ENCODE measurements at places on chromosomes 3 and 15. TPM values are rescaled to one million over a fixed set of nuclear protein-coding genes. Genes with fewer than 3 reads are reported as not detected.

GRCh38 chr3:52248165-52248541 lies 2.6 kb downstream of the PPM1M start:
- no peak overlapping the region for H3K27ac ChIP-seq
- peaks cover 54% of the 10 kb centered on the region for H3K36me3 ChIP-seq
- H3K27me3 ChIP-seq = no peaks in the 10 kb centered on the region
- DNase-seq = no peak

DNA sequence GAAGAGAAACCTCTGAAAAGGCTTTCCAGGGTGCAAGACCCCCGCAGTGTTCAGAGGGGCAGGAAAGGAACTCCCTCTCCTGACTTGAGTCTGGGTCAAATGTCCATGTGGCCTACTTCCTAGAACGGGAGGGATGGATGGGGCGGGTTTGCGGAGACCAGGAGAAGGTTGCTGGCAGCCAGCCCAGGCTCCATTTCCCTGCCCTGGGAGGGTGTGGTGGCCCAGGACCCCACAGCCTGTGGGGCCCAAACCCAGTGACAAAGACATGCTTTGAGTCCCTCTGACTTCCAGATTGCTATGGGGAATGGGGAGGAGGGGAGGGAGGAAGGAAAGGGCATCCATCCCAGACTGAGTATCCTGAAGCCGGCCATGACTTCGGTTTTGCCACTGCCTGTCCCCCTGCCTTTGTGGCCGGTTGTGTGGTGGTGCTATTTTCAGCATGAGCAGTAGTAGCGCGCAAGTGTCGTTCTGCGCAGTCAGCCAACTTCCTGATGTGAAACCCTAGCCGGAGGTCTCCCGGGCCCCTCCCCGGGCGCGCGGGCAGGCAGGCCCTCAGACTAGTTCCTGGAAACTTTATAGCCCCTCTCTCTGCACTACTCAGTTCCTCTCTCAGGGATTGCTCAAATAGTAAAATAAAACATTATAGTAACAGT lies 24.4 kb downstream of the MAGEF1 start:
- H3K4me3 ChIP-seq = no peak overlapping the region
- H3K36me3 ChIP-seq = no peaks in the 10 kb centered on the region
- H3K4me1 ChIP-seq = peaks cover 56% of the 10 kb centered on the region

GRCh38 chr3:53694046-53694445 lies 152.2 kb downstream of the CHDH start:
- H3K27me3 ChIP-seq = no peaks in the 10 kb centered on the region
- no peak overlapping the region for H3K27ac ChIP-seq
- no peak for DNase-seq
- H3K36me3 ChIP-seq = no peaks in the 10 kb centered on the region
- no peak overlapping the region for H3K4me3 ChIP-seq
- H3K4me1 ChIP-seq = no peaks in the 10 kb centered on the region

- H3K27me3 ChIP-seq = peaks cover 6% of the 10 kb centered on the region
- H3K4me3 ChIP-seq = no peak overlapping the region
- H3K27ac ChIP-seq = no peak overlapping the region
- no peaks in the 10 kb centered on the region for H3K36me3 ChIP-seq
- DNase-seq = peak; percentile 1
Observed at GRCh38 chr3:51777985-51778384, 1.1 kb downstream of the IQCF6 start.

- no peaks in the 10 kb centered on the region for H3K4me1 ChIP-seq
- no peak overlapping the region for H3K4me3 ChIP-seq
- no peak overlapping the region for H3K27ac ChIP-seq
- peak; percentile 41 for DNase-seq
- no peaks in the 10 kb centered on the region for H3K27me3 ChIP-seq
Observed at GRCh38 chr3:154954757-154955156, 125.4 kb upstream of the MME start.

- H3K27ac ChIP-seq = no peak overlapping the region
- H3K4me1 ChIP-seq = no peaks in the 10 kb centered on the region
- no peaks in the 10 kb centered on the region for H3K36me3 ChIP-seq
Observed at GRCh38 chr3:134079111-134079547, 49.4 kb upstream of the SLCO2A1 start.

- H3K36me3 ChIP-seq = no peaks in the 10 kb centered on the region
- DNase-seq = no peak
- H3K27me3 ChIP-seq = no peaks in the 10 kb centered on the region
- no peak overlapping the region for H3K4me3 ChIP-seq
Observed at GRCh38 chr3:172707967-172708366, 2.9 kb downstream of the NCEH1 start.

DNA sequence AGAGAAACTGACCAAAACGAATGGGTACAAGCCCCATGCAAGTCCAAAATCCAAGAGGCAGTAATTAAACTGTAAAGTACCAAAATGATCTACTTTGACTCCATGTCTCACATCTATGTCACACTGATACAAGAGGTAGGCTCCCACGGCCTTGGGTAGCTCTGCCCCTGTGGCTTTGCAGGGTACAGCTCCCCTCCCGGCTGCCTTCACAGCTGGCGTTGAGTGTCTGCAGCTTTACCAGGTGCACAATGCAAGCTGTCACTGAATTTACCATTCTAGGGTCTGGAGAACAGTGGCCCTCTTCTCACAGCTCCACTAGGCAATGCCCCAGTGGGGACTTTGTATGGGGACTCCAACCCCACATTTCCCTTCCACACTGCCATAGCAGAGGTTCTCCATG lies 308.6 kb downstream of the TBC1D5 start:
- no peaks in the 10 kb centered on the region for H3K36me3 ChIP-seq
- no peak overlapping the region for H3K27ac ChIP-seq
- H3K4me1 ChIP-seq = no peaks in the 10 kb centered on the region
- no peak for DNase-seq
- H3K4me3 ChIP-seq = no peak overlapping the region

GRCh38 chr15:60426870-60427508 lies 29.2 kb upstream of the ANXA2 start:
- no peaks in the 10 kb centered on the region for H3K36me3 ChIP-seq
- H3K4me3 ChIP-seq = no peak overlapping the region
- H3K4me1 ChIP-seq = no peaks in the 10 kb centered on the region
- no peaks in the 10 kb centered on the region for H3K27me3 ChIP-seq
- DNase-seq = no peak

DNA sequence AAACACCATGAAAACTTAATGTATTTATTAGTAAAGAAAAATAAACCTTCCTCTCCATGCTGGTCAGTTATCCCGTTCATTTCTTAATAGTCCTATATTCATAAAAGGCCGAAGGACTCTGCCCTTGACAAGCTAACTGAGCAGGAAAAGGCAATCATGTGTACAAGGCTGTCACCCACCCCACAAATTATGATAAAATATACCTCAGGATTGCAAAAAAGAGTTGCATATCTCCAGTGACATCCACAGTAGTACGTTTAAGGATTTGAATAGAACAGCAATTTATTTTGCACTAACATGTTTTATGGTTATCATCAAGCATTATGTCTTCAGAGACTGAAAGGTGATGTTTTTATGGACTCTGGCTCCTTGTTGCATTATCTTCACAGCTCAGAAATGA lies 157.6 kb downstream of the FOXB1 start:
- H3K4me1 ChIP-seq = no peaks in the 10 kb centered on the region
- no peak overlapping the region for H3K4me3 ChIP-seq
- no peaks in the 10 kb centered on the region for H3K36me3 ChIP-seq
- no peak overlapping the region for H3K27ac ChIP-seq

DNA sequence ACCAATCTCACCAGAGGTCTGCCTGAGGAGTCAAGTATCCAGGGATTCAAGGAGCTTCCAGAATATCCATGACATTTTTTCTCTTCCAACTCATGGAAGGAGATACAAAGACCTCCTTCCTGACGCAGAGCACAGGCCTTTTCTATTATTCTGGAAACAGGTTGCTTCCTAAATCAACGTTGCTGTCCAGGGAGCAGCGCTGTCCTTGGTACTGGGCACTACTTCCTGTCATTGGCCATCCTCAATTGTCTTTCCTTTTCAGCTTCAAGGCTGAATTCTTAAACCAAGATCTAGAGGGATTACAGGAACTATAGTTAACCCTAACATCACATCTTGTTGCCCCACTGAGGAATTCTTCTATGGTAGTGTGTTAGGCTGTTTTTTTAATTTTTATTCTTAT lies 50.4 kb upstream of the TBC1D21 start:
- no peak for DNase-seq
- no peaks in the 10 kb centered on the region for H3K36me3 ChIP-seq
- no peak overlapping the region for H3K27ac ChIP-seq
- no peaks in the 10 kb centered on the region for H3K27me3 ChIP-seq
- no peaks in the 10 kb centered on the region for H3K4me1 ChIP-seq

- H3K36me3 ChIP-seq = no peaks in the 10 kb centered on the region
- no peak overlapping the region for H3K4me3 ChIP-seq
Observed at GRCh38 chr3:172003146-172003545, 36.2 kb upstream of the FNDC3B start.

DNA sequence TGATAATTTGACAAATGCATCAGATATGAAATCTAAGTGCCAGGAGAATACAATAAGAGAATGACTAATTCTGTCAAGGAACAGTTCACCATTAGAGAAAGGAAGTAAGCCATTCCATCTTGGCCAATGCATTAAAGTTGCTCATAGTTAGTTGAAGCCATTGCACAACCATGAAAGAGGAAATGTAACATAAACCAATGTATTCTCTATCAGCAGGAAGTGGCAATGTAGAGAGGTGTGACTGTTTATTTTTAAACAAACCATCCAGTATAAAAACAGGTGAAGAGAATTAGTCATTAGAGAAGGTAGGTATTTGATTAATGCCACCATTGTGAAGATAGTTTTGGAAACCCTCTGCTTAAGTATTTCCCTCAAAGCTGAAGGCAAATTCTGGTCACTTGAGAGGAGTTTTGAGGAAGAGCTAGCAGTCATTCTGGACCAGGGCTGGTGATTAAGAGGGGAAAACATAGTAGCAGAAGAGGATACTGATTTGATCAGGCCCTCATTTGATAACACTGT lies 10.7 kb upstream of the ANXA2 start:
- no peaks in the 10 kb centered on the region for H3K36me3 ChIP-seq
- peaks cover 7% of the 10 kb centered on the region for H3K4me1 ChIP-seq
- no peaks in the 10 kb centered on the region for H3K27me3 ChIP-seq
- no peak overlapping the region for H3K4me3 ChIP-seq

- no peaks in the 10 kb centered on the region for H3K36me3 ChIP-seq
- no peak overlapping the region for H3K4me3 ChIP-seq
- no peak for DNase-seq
- H3K27ac ChIP-seq = no peak overlapping the region
Observed at GRCh38 chr15:36161771-36162212, 417.6 kb upstream of the CDIN1 start.

GRCh38 chr15:79812541-79812940 lies 84.3 kb downstream of the MTHFS start:
- H3K27me3 ChIP-seq = no peaks in the 10 kb centered on the region
- no peak overlapping the region for H3K27ac ChIP-seq
- no peak overlapping the region for H3K4me3 ChIP-seq
- no peaks in the 10 kb centered on the region for H3K36me3 ChIP-seq
- no peak for DNase-seq

DNA sequence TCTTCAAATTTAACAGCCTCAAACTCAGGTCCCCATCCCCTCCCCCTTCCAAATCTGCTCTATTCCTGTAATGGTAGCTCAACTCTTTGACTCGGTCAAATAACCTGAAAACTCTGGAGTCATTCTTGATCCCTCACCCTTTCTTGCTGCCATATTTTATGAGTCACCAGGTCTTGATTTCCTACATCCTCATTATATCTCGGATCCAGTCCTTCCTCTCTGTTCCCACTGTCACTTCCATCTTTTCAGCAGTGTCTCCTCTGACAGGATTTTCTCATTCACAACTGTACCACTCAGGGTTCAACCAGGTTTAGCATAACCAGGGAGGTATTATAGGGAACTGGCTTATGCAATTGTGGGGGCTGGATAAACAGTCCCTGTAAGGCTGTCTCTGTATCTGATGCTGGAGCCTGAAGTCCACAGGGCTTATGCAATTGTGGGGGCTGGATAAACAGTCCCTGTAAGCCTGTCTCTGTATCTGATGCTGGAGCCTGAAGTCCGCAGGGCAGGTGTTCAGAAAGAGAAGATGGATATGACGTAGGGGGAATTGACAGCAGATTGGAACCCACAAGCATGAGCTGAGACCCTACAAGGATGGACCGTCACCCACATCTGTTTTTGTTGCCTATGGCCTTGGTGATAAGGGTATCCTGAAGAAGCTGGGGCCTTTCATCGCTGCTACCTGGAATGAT lies 9.1 kb upstream of the FETUB start:
- H3K27ac ChIP-seq = no peak overlapping the region
- no peaks in the 10 kb centered on the region for H3K4me1 ChIP-seq
- DNase-seq = no peak
- no peak overlapping the region for H3K4me3 ChIP-seq
- H3K27me3 ChIP-seq = no peaks in the 10 kb centered on the region
- no peaks in the 10 kb centered on the region for H3K36me3 ChIP-seq

- DNase-seq = no peak
- no peaks in the 10 kb centered on the region for H3K4me1 ChIP-seq
- H3K27me3 ChIP-seq = no peaks in the 10 kb centered on the region
- H3K36me3 ChIP-seq = no peaks in the 10 kb centered on the region
Observed at GRCh38 chr15:83503595-83504364, 56.6 kb downstream of the SH3GL3 start.

DNA sequence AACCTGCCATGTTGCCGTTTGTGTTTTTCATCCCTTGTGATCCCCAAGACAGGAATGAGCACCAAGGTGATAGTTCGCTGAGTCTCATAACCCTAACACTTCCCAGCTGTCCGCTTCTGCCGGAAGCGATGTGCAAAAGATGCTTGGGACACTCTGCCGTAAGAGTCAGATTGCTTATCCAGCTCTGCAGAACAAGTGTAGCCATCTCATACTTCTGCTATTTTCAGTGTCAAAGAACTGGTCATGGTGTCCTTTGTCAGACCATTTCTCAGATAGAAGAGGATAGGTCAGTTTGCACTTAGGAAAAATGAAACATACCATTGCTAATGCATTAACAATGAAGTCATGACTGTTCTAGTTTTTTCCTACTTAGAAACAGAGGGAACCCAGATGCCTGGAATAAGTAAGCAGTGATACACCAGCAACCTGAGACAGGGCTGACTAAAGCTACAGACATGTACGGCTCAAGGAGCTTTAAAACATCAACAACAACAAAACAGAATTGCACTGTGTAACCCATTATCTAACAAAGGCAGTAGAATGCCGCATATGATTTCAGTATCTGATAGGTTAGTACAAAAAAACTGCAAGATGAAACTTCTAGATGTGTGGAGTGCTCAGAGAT lies 134.0 kb upstream of the IL12A start:
- H3K36me3 ChIP-seq = no peaks in the 10 kb centered on the region
- no peaks in the 10 kb centered on the region for H3K27me3 ChIP-seq
- H3K4me1 ChIP-seq = peaks cover 5% of the 10 kb centered on the region
- DNase-seq = no peak

MNS1 gene
- polyA plus RNA-seq = 0.45 TPM

PARP3 gene
- polyA plus RNA-seq = 32.8 TPM

CPA3 gene
- 0.67 TPM for polyA plus RNA-seq

PAQR5 gene
- polyA plus RNA-seq = 0.45 TPM

WNT5A gene
- polyA plus RNA-seq = 1.0 TPM

IL5RA gene
- not detected for polyA plus RNA-seq

P2RY1 gene
- polyA plus RNA-seq = 0.27 TPM

IQCF5 gene
- not detected for polyA plus RNA-seq

UPK1B gene
- not detected for polyA plus RNA-seq

GPR149 gene
- polyA plus RNA-seq = not detected

TMEM212 gene
- polyA plus RNA-seq = not detected

KCNMB2 gene
- polyA plus RNA-seq = 3.9 TPM

DUOXA2 gene
- polyA plus RNA-seq = not detected

SMARCC1 gene
- 12.7 TPM for polyA plus RNA-seq
